ENCODE measurements at places on chromosomes 12 and 14.

DNA sequence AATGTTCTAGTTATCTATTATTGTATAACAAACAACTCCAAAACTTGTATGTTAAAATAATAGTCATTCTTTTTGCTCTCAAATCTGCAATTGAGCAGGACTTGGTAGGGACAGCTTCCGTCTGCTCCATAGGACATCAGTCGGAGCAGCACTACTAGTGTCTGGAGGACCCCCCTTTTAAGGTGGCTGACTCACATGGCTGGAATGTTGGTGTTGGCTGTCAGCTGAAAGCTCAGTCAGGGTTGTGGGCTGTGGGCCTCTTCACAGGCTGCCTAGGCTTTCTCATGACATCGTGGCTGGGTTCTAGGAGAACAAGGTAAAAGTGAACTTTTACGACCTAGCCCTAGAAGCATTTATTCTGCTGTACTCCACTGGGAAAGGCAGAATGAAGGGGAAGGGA, 160.6 kb downstream of the ANO4 start:
- no peak for DNase-seq

- no peak for DNase-seq
Measured at GRCh38 chr14:59123975-59124374, 64.5 kb upstream of the DAAM1 start.

GRCh38 chr12:7877420-7877819, 4.7 kb upstream of the SLC2A14 start:
- DNase-seq = no peak

DNA sequence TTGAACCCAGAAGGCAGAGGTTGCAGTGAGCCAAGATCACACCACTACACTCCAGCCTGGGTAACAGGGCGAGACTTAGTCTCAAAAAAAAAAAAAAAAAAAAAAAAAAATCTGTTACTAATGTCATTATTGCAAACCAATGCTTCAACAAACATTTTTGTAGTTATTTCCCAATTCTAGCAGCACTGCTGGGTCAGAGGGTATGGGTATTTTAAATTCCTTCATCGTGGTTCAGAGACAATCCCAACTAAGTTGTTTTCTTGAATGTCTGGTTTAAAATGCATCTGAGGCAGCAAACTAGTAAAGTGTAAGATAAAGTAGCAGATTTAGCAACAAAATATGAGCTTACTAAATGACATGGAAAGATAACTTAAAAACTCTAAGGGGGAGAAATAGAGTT, 65.6 kb downstream of the FERMT2 start:
- DNase-seq = no peak

GRCh38 chr12:57086493-57087009, 2.4 kb upstream of the NAB2 start:
- DNase-seq = peak; percentile 28

DNA sequence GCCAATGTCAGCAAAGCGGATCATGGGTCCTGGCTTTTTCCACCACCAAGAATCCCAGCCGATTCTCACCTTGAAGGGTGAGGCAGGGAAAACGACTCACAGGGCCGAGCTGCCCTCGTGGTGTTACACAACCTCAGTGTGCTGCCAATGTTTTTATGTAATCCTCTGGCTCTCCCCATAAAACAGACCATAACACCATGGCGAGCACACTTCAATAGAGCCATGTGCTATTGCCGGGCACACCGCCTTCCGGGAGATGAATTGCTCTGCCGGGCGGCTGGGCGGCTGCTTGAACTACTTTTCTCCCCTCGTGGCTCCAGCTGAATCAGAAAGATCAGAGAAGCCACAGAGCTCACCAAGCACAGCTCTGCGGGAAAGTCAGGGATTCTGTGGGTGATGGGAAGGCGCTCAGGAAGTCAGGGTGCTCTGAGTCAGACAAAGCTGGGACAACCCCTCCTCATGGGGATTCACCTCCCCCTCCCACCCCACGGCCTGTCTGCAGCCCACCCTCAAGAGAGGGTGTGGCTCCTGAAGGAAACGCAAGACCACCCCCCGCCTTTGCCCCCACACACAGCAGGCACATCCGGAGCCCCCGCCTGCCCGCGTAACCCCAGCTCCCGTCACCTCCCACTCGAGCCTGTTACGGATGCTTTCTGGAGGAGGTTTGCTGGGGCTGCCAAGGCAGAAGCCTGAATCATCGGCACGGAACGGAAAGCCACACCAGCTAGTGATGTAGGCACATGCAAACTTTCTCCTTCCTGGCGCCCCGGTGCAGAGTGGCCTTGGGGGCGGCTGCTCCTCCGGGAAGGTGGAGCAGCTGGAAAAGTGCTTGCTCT, 1.8 kb downstream of the GALNT9 start:
- DNase-seq = no peak

DNA sequence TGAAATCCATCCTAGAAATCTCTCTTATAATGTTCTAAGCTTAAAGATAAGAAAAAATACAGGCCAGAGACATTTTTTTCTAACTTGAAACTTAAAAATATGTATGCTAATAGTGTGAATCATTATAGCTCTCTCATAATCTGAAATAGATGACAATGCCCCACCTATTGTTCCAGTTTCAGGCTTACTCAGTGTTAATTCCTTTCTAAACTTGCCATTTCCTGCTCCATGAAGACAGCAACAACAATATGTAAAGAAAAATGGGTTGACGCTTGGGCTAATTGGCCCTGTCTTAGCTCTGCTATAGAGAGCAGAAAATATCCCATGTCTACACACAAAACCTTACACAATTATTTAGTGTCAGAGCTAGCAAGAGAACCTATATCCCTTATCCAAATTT, 37.1 kb downstream of the LMO3 start:
- no peak for DNase-seq

- DNase-seq = no peak
Measured at GRCh38 chr12:54941659-54942058, 42.9 kb downstream of the TESPA1 start.

- no peak for DNase-seq
Measured at GRCh38 chr14:104973385-104974145, 4.6 kb downstream of the AHNAK2 start.

- no peak for DNase-seq
Measured at GRCh38 chr12:116043659-116044535, 233.6 kb downstream of the MED13L start.

- no peak for DNase-seq
Measured at GRCh38 chr14:71314717-71315116, 407.5 kb downstream of the PCNX1 start.

DNA sequence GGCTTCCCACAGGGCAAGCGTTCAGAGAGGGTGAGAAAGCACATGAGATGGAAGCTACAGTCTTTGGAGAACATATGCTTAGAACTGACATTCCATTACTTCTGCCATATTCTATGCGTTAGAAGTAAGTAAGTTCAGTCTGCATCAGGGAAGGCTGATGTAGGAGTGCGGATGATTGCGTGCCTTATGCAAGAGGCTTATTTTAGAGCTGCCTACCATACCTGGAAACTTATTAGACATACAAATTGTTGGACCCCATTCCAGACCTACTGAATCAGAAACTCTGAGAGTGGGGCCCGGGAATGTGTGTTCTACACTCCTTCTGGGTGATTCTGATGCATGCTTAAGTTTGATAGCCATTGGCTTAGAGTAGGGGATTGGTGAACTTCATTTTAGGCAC, 174.9 kb downstream of the KTN1 start:
- no peak for DNase-seq

GRCh38 chr12:109855377-109855776, 22.2 kb upstream of the TRPV4 start:
- no peak for DNase-seq
